Testis (tissue), 5 donors: ENCODE measurements at places on chromosomes 5 and 9. TPM values are rescaled to one million over a fixed set of nuclear protein-coding genes. Genes with fewer than 3 reads are reported as not detected.

Gene OR1L6
- total RNA-seq, result not detected

- H3K27me3 ChIP-seq, result no peaks in the 10 kb centered on the region
- no peaks in the 10 kb centered on the region for H3K36me3 ChIP-seq
- no peak overlapping the region for H3K27ac ChIP-seq
- no peak for DNase-seq
- H3K4me3 ChIP-seq, result no peak overlapping the region
Observed at GRCh38 chr5:142433526-142434321, 108.9 kb upstream of the SPRY4 start.

Gene LHX3
- 0.55 TPM for total RNA-seq

Gene TAF1L
- 5.7 TPM for total RNA-seq

- H3K4me1 ChIP-seq, result no peaks in the 10 kb centered on the region
- H3K4me3 ChIP-seq, result no peak overlapping the region
- no peaks in the 10 kb centered on the region for H3K36me3 ChIP-seq
- H3K27ac ChIP-seq, result no peak overlapping the region
Observed at GRCh38 chr5:1897816-1898450, 15.2 kb upstream of the IRX4 start.

DNA sequence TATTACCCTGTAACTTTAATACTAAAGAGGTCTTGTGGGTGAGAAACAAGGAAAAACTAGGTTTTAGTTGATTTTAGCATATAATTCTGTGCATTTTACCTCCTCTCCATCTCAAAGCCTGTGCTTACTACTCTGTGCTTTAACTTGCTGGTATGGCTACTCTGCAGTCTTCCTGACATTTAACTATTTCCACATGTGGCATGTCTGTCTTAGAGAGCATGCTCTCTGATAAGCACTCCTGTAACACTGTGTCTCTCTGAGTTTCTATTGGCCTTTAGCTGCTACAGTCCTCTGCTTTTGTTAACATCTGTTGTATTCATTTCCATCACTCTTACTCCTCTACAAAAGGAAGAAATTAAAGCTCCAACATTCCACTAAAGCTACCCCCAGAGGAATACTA lies 418.3 kb downstream of the RAB3C start:
- no peaks in the 10 kb centered on the region for H3K27me3 ChIP-seq
- DNase-seq, result no peak

Gene SLC6A7
- not detected for total RNA-seq

DNA sequence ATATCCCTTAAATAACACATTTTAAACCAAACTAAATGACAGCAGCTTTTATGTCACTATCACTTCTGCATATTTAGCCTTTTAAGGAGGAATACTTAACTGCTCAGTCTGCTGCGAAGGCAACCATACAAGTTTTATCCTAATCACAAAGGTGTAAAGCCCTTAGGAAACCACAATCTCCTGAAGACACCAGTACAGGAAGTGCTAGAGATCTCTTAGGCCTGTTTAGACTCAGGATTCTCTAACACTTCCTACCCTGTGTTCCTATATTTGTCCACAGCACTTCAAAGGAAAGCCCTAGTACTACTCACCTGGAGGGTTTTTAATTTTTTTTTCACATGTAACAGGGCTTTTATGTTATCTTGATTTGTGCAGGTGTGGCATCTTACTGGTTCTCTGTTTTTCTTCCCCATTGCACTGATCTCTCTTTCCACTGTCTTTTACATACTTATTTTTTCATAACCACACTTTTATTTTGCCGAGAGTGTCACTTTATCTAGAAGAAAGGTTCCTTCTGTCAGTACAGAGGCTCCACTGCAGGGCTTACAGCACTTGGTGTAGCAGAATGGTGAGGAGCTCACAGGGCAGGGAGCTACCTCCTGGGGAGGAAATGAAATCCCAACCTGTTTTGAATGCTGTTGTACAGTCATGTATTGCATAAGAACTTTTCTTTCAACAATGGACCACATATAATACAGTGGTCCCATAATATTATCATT lies 1060.6 kb upstream of the ACO1 start:
- no peaks in the 10 kb centered on the region for H3K36me3 ChIP-seq
- no peak overlapping the region for H3K4me3 ChIP-seq
- no peak overlapping the region for H3K27ac ChIP-seq

GRCh38 chr9:81083854-81084512 lies 605.4 kb downstream of the TLE1 start:
- H3K27ac ChIP-seq, result no peak overlapping the region
- H3K27me3 ChIP-seq, result no peaks in the 10 kb centered on the region

DNA sequence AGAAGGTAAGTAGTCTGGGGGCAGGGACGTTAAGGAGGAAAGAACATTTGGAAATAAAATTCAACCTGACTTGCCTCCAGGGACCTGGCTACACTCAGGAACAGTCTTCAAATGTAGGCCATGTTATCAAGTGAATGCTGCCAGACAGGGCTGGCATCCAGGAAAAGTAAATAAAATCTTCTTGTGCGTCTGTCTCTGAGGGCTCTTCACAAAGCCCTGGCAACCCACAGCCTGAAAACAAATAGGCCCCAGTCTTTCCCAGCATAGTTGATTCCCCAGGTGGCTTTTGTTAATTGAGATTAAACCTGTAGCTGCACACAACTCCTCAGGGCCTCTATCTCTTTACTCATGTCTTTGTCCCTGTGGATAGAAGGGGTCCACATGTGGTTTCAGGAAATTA lies 55.4 kb downstream of the STK32A start:
- no peaks in the 10 kb centered on the region for H3K27me3 ChIP-seq
- H3K36me3 ChIP-seq, result no peaks in the 10 kb centered on the region

Gene F12
- total RNA-seq, result 5.3 TPM

- H3K4me1 ChIP-seq, result no peaks in the 10 kb centered on the region
- no peak overlapping the region for H3K4me3 ChIP-seq
- DNase-seq, result no peak
- H3K27me3 ChIP-seq, result no peaks in the 10 kb centered on the region
- H3K36me3 ChIP-seq, result no peaks in the 10 kb centered on the region
Observed at GRCh38 chr5:51242456-51242855, 140.8 kb upstream of the ISL1 start.

Gene CFAP157
- 11.6 TPM for total RNA-seq

Gene LCN15
- total RNA-seq, result 0.68 TPM

Gene FAM200C
- 10.6 TPM for total RNA-seq

- no peaks in the 10 kb centered on the region for H3K36me3 ChIP-seq
- H3K4me1 ChIP-seq, result no peaks in the 10 kb centered on the region
- H3K27me3 ChIP-seq, result no peaks in the 10 kb centered on the region
Observed at GRCh38 chr9:4262735-4263141, 37.1 kb downstream of the GLIS3 start.

GRCh38 chr9:87677776-87678587 lies 47.9 kb upstream of the CTSL start:
- no peak overlapping the region for H3K27ac ChIP-seq
- no peaks in the 10 kb centered on the region for H3K27me3 ChIP-seq
- H3K4me1 ChIP-seq, result peaks cover 3% of the 10 kb centered on the region
- no peak overlapping the region for H3K4me3 ChIP-seq

- H3K36me3 ChIP-seq, result no peaks in the 10 kb centered on the region
- no peak overlapping the region for H3K4me3 ChIP-seq
- no peak for DNase-seq
- no peak overlapping the region for H3K27ac ChIP-seq
- no peaks in the 10 kb centered on the region for H3K27me3 ChIP-seq
- H3K4me1 ChIP-seq, result no peaks in the 10 kb centered on the region
Observed at GRCh38 chr9:19967216-19967887, 178.5 kb upstream of the SLC24A2 start.

DNA sequence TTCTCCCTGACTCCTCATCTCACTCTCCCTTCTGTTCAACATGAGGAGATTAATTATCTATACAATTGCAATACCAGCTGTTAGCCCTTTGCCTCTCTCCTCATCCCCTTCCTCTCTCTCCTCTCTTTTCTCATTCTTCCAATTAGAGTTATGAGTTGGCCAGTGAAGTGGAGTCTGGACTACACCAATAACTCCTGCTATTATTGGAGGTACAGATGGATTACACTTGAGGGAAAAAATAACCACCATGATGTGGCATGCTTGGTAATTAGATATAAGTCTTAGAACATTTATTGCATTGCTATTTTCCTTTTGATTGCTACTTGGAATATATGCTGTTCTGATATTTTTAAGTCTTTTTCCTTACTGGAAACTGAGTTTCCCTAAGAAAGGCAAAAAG lies 159.2 kb downstream of the FRMD3 start:
- H3K27me3 ChIP-seq, result no peaks in the 10 kb centered on the region
- no peak for DNase-seq
- H3K36me3 ChIP-seq, result no peaks in the 10 kb centered on the region
- H3K4me3 ChIP-seq, result no peak overlapping the region

Gene CCNO
- 14.4 TPM for total RNA-seq

Gene OR1Q1
- total RNA-seq, result not detected

DNA sequence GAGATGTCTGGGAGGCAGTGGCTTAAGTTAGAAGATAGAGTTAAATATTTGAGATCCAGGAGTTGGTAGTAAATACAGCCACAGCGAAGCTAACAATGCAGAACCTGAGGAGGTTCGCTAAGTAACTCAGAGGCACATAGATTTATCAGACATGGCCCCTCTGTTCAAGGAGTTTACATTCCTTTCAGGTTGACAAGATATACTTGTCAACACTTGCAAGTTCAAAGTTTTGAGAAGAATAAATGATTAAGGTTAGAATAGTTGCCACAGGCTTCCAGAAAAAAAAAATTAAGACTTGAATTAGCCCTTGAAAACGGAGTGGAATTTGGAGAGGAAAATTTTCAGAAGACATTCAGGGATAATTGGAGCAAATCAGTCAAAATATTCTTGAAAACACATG lies 658.3 kb upstream of the WWC1 start:
- no peaks in the 10 kb centered on the region for H3K36me3 ChIP-seq
- no peak overlapping the region for H3K4me3 ChIP-seq
- DNase-seq, result no peak
- no peak overlapping the region for H3K27ac ChIP-seq
- H3K27me3 ChIP-seq, result no peaks in the 10 kb centered on the region

- no peaks in the 10 kb centered on the region for H3K36me3 ChIP-seq
- no peak for DNase-seq
- no peak overlapping the region for H3K4me3 ChIP-seq
- H3K27me3 ChIP-seq, result no peaks in the 10 kb centered on the region
Observed at GRCh38 chr5:100803397-100803796, 99.7 kb downstream of the ST8SIA4 start.
